ENCODE measurements at places on chromosomes 6 and 20. TPM values are rescaled to one million over a fixed set of nuclear protein-coding genes. Genes with fewer than 3 reads are reported as not detected.

Gene PLCB1
- total RNA-seq, result 42.4 TPM

Gene OLIG3
- total RNA-seq, result not detected

Gene PRR18
- total RNA-seq, result 0.04 TPM

Gene SESN1
- 44.7 TPM for total RNA-seq

Gene DDX43
- not detected for total RNA-seq

Gene SLC26A8
- not detected for total RNA-seq

Gene NCOA5
- total RNA-seq, result 28.4 TPM

Gene GRIK2
- not detected for total RNA-seq

Gene SOBP
- 6.9 TPM for total RNA-seq

Gene ZC3H12D
- 2.7 TPM for total RNA-seq

Gene PSORS1C2
- total RNA-seq, result not detected

Gene TFEB
- total RNA-seq, result 13.3 TPM

Gene PM20D2
- 26.3 TPM for total RNA-seq

Gene PPP1R10
- 38.4 TPM for total RNA-seq

Gene PTPRT
- total RNA-seq, result not detected

Gene TSBP1
- total RNA-seq, result not detected

Gene FILIP1
- not detected for total RNA-seq

Gene OVOL2
- total RNA-seq, result 0.21 TPM

Gene SLC32A1
- total RNA-seq, result not detected

Gene NEURL2
- 4.1 TPM for total RNA-seq

Gene HCK
- not detected for total RNA-seq

Gene GHRH
- not detected for total RNA-seq

Gene DACT2
- total RNA-seq, result not detected

Gene BPIFB4
- total RNA-seq, result not detected

Gene TRIM31
- total RNA-seq, result 0.51 TPM

Gene OR12D2
- not detected for total RNA-seq

Gene TUBB2B
- 9.3 TPM for total RNA-seq

Gene SLC17A1
- total RNA-seq, result not detected

Gene PNLDC1
- not detected for total RNA-seq

Gene RFX6
- total RNA-seq, result not detected

Gene RRAGD
- 0.39 TPM for total RNA-seq

Gene FAM229B
- total RNA-seq, result 23.7 TPM

Gene PTCHD4
- total RNA-seq, result 35.7 TPM

All from HepG2 (cell line).